WTC11 (cell line): ENCODE measurements at places on chromosomes 2 and 18. TPM values are rescaled to one million over a fixed set of nuclear protein-coding genes. Genes with fewer than 3 reads are reported as not detected.
A peak's percentile ranks its signal among the peaks of the same experiment; 100 is the strongest.

Gene C2orf74
- 8.1 to 13.6 TPM (median 9.8 TPM) in 3 replicates for total RNA-seq

Gene GREB1
- total RNA-seq: 31.9 to 35.7 TPM (median 34.4 TPM) in 3 replicates

Gene TDRD15
- total RNA-seq: not detected in 3 replicates

- no peak for DNase-seq
These were observed 242.7 kb downstream of the TMEM182 start for GRCh38 chr2:103004426-103004942.

DNA sequence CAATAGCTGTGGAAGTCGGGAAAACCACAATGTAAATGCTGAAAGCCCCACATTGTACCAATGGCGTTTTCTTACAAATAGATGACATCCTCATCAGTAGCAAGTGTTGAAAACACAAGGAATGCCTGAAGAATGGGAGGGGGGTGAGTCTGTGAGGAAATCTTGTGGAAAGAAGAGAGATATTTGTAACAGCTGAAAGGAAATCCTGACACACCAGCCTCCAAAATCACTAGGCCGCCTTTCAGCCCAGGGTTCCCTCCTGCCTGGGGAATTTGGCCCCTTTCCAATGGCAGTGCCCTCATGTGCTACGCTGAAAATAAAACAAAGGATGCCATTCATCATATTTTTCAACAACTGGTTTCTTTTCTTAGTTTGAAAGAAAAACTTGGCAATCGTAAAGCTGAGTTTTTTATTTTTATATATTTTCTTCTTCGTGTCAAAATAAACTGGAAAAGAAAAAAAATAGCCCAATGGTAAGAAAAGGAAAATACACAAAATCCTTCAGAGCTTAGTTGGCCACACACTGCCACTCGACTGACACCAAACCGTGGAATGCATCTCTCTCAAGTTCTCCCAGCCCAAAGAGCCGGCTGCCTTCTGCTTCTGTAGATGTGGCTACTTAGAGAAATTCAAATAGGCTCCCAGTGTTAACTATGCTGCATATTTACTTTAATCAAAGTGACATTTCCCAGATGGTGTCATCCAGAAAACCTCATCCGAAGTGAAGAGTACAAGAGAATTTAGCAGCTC, 52.0 kb downstream of the FTCDNL1 start:
- DNase-seq: no peak

DNA sequence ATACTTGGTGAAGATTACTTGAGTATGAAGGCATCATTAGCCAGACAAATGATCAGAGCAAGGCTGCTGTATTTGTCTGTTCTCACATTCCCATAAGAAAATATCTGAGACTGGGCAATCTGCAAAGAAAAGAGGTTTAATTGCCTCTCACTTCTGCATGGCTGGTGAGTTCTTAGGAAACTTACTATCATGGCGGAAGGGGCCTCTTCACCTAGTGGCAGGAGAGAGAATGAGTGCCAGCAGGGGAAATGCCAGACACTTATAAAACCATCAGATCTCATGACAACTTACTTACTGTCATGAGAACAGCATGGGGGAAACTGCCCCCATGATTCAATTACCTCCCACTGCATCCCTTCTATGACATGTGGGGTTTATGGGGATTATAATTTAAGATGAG, 452.3 kb downstream of the GALR1 start:
- no peak for DNase-seq

GRCh38 chr2:149617476-149617875, 29.9 kb upstream of the MMADHC start:
- no peak for DNase-seq

DNA sequence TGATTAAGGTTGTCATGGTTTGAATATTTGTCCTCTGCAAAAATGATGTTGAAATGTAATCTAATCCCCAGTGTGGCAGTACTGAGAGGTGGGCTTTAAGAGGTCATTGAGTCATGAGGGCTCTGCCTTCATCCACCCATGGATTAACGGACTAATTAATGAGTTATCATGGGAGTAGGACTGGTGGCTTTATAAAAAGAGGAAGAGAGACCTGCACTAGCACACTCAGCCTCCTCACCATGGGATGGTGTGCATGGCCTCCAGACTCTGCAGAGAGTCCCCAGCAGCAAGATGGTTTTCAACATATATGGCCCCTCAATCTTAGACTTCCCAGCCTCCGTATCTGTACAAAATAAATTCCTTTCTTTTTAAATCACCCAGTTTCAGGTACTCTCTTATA, 41.0 kb downstream of the DTNB start:
- DNase-seq: no peak

DNA sequence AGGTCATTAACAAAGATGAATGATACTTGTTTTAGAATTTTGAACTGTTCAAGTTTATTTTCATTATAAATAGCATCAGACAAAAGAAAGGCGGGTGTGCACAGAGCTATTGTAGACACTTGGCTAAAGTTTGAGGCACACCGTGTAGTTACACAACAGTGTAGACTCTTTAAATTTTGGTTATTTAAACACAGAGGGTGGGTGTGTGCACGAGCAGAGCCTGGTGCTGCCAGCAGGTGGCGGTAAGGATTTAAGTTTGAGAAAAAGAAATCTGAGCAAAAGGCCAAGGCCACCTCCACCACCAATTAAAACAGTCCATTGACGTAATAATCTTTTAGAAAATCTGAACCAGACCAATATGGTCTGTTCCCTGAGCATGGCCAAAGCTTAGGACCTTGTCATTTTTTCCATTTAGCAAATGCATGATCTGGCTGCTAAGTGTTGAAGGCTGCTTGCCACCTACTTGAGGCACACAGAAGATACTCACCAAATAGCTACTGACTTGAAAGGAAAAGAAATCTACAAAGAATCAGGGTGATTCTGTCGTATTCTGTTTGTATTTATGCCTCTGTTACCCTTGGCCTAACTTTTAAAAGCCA, 14.3 kb downstream of the COPS7B start:
- DNase-seq: peak; percentile 77

DNA sequence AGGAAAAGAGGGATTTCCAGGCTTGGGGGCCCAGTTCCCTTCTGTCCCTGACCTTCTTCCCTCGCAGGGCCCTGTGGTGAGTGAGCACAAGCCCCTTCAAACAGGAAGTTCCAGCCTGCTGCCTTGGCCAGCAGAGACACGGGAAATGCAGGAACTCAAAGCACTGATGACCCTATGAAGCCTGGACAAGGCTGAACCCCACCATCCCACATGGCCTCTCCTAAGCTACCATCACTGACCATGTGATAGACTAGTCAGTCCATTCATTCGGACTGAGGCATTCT, 196.4 kb downstream of the TNS1 start:
- no peak for DNase-seq

- DNase-seq: no peak
These were observed 43.0 kb downstream of the CCDC148 start for GRCh38 chr2:158413581-158413980.

DNA sequence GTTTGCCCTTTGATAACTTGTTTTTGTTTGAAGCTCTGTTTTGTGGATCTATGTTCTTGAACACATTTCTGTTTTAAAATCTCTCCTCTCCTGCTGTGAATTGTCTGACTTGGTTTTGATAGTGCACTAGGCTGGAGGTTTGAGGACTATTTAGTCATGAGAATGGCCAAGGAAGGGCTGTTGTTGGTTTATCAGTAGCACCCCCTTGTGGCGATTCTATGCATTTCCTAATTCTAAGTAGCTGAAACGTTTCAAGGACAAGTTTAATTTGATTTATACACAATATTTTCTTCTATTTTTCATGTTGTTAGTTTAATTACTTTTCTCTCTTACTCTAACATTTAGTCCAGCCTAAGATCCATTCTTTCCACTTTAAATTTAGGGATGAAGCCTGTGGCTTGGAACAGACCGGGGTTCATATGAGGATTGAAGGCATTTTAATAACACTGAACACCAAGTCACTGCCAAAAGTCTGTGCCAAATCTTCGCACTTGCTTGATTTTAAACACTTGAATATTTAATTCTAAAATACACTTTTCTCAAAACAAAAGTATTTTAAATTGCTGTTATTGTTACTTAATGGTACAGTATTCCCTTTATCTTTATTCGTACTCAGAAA, 166.0 kb downstream of the SOCS6 start:
- DNase-seq: no peak

DNA sequence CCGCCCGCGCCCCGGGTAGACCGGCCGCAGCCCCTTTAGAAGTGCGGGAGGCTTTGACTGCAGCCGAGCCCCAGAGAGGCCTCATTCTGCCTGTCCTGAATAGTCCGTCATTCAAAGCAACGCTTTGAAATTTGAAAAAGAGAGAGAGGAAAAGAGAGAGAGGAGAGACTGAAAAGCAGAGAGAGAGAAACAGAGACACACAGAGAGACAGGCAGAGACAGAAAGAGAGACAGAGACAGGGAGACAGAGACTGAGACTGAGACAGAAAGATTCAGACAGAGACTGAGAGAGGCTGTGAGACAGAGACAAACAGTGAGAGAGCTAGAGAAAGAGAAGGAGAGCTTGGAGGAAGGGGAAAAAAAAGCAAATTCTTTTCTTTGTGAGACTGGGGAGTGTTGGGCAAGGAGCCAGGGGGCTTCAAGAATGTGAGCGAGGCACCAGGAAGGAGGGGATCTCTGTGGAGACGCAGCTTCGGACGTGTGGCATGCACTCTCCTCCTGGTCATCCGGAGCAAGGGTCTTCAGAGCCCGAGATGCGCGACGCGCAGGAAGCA, 73.1 kb downstream of the MYCN start:
- DNase-seq: no peak

GRCh38 chr18:22637787-22638186, 220.1 kb upstream of the CTAGE1 start:
- no peak for DNase-seq

DNA sequence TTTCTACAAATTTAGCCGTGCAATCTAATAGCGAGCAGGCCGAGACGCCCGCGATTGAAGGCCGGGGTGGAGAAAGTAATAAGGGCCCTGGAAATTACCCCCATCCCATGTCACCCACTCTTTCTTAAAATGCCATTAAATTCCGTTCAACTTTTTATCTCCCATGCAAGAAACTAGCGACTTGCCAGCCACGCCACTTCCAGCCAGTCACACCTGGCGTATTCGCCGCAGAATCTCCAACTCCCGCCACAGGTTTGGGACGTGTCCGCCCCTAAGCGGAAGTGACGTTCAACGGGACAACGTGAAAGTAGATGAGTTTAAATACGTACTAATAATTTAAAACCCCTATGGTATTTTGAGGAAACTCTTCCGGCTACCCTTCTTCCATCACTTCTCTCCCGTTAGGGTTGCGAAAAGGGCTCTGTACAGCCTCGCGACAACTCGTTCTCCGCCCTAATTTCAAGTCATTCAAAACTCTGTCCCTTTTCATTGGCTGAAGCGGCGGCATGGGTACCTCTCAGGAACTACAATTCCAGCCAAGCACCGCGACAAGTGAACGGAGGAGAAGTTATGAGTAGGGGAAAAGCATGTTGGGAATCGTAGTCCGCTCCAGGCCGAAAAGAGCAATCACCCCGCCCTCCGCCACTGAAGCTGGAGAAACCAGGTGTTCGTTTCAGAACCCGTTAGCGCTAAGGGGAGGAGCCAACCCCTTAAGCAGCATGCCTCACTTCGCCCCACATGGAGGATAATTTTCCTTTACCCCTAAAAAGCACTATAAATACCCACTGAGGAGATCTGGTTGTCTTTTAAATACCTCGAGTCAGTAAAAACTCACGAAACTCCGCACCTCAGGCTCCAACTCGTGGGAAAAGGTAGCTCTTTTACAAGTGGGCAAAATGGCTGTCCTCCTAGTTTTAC, at the start of gene ZRANB3:
TSS of gene ZRANB3 (minus strand) at position 906 of the 918 bp plus-strand sequence.
- DNase-seq: peak; percentile 95

DNA sequence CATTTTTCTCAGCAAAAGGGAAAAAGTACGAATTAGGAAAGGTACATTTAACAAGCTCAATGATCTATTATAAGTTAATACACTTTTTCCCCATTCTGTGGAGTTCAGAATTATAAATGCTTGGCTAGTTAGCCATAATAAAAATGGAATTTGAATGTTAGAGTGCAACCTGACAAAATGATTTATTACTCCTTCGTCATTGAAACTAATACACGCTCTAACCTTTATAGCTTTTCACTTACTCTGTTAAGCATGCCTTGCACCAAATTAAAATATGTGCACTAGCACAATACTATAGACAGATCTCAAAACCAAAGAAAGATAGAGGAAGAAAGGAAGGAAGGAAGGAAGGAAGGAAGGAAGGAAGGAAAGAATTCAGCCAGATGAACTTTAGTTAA, 46.1 kb upstream of the FRZB start:
- DNase-seq: no peak

DNA sequence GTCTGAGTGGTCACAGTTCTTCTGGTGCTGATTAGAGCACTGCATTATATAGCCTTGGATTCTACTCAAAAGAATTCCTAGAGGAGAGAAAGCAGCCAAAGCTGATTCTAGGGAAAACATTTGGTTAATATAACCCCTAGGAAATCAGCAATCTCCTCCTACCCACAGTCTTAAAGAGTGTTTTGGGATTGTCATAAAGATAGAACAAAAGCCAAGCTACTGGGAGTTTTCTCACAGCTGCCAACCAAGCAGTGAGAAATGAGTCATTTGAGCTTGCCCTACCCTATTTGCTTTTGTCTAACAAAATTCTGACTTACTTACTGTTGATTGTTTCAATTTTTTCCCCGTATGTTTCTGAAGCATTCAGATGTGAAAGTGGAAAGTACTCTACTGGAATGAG, 469.3 kb downstream of the PLCL1 start:
- no peak for DNase-seq
